Glomerular endothelial cell (primary cell): ENCODE measurements at places on chromosomes 7 and 10. TPM values are rescaled to one million over a fixed set of nuclear protein-coding genes. Genes with fewer than 3 reads are reported as not detected.

DNA sequence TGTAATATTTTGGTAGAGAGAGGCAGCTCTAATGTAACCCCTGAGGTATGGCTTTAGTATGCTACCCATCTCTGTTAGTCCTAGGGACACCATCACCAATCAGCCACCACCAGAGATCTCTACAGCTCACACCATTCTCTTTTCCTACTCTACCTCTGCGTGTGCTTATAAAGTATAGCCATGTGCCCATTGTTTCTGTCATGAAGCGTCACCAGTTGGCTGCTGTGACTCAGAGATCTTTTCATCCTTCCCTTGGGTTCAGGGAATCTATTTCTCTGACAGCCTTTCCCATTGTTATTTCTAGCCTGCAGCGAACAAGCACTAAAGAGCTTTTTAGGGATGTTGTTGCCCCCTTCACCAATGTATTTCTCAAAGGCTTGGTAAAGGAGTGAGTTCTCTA is 103.3 kb downstream of the TPST1 start:
- no peak for DNase-seq

DNA sequence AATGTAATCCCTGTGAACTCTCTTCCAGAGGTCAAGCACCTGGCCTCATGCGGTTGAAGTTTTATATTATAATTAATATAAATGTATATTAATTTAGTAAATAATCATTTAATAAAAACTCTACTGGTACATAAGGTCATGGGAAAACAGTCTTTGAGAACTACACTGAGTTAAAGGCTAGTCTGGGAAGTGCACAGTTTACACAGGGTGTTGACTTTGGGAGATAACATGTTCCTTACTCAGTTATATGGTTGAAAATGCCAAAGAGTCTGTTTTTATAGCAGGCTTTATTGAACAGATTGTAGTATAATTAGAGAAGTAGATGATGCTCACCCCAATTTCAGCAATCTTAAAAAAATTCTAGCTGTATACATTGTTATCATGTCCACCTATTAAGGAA is 735.9 kb downstream of the GATA3 start:
- DNase-seq = no peak

- DNase-seq = no peak
These were observed 51.3 kb upstream of the FRMD4A start for GRCh38 chr10:14382022-14382421.

GRCh38 chr10:11896549-11897200 is 73.5 kb downstream of the PROSER2 start:
- DNase-seq = no peak

The GPR158 gene
- total RNA-seq = not detected in 2 replicates
